Activated naive CD4-positive, alpha-beta T cell treated with Interleukin-2 at 50 U/mL for 16 hours (primary cell): ENCODE measurements at places on chromosomes 2 and 18.

- no peak for DNase-seq
Observed at GRCh38 chr2:102357937-102358336, 2.3 kb downstream of the IL18R1 start.

GRCh38 chr2:193776988-193777387, 1582.3 kb upstream of the TMEFF2 start:
- no peak for DNase-seq

- DNase-seq: no peak
Observed at GRCh38 chr18:74149878-74150277, 1.6 kb downstream of the TIMM21 start.

DNA sequence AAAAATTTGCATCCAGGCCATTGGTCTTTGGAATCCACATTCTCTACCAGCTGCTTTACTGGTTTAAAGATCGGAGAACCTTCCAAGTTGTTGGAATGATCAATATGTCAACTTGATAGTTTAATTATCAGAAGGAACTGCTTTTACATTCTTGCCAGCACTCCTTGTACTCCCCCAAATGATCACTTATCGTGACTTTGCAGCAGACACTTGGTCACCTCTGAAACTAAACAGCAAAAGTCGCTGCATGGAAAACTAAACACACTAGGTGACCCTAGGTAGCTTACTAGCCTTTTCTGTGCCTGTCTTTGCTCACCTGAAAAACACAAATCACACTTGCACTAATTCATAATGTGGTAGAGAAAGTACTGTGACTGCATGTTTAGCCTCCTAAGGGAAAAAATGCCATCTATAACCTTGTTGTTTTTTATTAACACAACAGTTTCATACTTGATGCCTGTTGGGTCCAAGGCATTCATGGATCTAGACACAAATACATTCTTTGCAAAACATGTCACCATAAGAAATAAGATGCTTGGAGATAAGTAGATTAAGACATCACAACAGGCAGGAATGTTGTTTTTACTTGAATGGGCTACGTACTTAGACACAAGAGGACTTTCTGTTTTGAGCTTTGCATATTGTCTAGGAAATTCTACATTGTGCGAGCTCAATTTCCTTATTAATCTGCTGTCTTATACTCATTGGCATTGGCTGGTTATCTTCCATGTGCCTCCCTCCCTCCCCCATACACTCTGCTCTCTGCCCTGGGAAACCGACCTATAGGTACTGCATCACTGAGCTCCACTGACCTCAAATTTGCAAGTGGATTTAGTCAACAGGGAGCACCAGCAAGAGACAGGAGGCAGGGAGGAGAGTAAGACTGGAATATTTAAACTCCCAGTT, 219.1 kb upstream of the STK17B start:
- DNase-seq: no peak

DNA sequence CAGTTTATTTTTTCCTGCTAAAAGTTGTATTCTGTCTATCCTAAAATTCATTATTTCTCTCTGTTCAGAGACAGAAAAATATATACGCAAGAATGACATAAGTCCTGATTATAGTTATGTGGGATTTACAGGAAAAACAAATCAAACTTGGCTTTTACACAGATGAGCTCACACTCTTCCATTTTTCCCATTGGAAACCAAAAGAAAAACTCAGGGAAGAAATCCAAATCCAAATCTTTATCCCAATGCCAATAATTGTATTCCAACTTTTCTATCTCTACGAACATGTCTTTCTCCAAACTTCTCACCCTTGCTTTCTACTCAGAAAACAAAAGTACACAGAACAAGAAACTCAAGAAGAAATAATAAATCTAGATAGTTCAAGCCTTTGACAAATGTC, 249.1 kb upstream of the TMEFF2 start:
- DNase-seq: no peak

DNA sequence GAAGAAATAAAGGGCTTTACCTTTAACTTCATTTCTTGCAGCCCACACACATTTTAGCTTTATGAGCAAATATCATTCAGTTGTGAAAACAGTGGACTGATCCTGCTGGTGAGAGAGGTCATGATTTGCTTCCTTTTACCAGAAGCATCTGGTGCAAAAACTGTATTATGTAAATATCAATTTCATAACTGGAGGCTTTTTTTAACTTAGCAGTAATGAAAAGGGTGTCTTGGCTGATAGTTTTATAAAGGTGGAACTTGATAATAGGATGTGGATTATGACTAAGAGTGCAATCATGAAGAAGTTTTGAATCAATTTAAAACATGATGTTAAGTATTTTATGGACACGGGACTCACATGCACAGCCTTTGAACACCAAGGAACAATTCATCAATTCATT, 304.4 kb downstream of the GULP1 start:
- DNase-seq: no peak

DNA sequence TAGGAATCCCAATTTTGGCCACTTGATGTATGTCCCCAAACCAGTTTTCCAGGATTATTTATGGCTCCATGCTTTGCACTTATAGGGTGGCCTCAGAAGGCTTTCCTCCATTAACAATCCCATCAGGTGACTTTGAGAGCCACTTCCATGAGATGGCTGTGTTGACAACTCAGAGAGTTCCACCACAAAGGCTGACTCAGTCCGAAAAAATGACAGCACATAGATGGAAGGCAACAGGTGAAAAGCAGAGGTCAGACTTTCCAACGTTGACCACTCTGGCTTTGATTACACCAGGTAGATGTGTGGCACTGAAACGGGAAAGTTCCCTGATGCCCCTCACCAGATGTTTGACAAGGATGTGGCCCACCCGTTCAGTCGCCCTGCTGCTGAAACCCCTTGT, 431.4 kb upstream of the TNP1 start:
- DNase-seq: no peak

- no peak for DNase-seq
Observed at GRCh38 chr2:17935242-17935885, 56.9 kb downstream of the KCNS3 start.

- no peak for DNase-seq
Observed at GRCh38 chr2:46800218-46800617, 115.4 kb downstream of the MCFD2 start.

DNA sequence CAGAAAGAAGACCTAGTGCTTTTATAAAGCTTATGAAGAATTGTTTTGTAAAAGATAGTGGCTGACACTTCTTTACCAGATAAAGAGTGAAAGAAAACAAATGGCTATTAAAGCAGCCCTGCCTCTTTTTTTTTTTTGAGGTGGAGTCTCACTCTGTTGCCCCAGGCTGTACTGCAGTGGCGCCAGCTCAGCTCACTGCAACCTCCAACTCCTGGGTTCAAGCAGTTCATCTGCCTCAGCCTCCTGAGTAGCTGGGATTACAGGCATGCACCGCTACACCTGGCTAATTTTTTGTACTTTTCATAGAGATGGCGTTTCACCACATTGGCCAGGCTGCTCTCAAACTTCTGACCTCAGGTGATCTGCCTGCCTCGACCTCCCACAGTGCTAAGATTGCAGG, 12.9 kb downstream of the ARPC2 start:
- DNase-seq: no peak

DNA sequence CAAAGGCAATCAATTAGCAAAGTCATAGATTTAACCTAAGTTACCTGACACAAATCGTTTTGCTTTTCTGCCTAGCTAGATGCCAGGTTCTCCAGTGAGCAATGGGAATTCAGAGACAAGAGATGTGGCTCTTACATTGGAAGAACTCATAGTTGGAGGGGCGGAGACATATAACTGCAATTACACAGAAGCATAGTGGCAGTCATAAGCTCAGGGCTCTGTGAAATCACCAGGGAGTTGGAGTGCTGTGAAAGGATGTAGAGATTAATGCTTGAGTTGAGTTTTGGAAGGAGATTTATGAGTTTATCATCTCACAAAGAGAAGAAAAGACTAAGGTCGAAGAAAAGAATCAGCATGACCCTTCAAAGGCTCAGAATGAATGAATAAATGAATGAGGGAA, 457.2 kb upstream of the TRIB2 start:
- DNase-seq: no peak

DNA sequence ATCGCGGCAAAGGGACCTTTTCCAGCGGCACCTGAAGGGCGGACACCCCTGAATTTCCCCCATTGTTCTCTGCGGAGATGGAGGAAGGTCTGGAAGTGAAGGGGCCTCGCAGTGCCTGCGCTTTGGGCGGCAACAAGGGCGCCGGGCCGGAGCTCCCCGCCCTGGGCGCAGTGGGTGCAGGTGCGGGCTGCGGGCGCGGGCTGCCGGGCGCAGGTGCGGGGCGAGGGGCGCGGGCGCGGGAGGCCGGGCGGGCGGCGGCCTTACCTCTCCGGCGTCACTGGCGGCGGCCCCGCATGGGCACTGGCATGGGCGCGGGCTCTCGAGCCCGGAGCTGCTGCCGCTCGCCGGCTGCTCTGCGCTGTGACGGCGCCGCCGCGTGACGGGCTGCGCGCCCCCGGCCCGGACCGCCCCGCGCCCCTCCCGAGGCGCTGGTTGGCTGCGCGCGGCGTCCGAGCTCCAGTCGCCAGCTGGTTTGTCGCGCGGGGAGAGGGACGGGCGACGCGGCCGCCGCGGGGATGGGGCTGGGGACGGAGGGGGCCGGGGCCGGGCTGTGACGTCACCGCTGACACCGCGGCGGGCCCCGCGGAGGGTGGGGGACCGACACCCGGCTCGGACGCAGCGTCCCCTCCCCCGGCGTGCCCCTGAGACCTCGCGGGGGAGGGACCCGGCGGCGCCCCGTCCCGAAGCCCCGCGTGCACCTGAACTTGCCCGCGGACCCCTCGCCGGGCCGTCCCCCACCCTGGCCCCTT, at the start of gene KIF1A:
Gene KIF1A, minus strand, starts transcription at position 362 of the 749 bp plus-strand sequence. CDS start 22,467 bp downstream, outside the sequence.
- DNase-seq: peak; percentile 7

GRCh38 chr18:59008302-59008974, 131.2 kb upstream of the SEC11C start:
- no peak for DNase-seq

DNA sequence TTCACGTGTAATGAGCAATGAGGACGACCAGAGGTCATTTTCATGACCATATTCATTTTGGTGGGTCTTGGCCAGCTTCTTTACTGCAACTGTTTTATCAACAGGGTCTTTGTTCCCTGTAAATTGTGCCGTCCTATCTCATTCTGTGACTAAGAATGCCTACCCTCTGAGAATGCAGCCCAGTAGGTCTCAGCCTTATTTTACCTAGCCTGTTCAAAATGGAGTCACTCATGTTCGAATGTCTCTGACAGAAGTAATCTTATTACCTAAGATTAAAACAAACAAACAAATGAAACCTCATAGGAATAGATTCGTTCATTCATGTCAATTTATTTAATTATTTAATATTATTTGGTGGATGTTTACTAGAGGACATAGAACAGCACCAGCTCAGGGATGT, 714.8 kb downstream of the ADCYAP1 start:
- no peak for DNase-seq

DNA sequence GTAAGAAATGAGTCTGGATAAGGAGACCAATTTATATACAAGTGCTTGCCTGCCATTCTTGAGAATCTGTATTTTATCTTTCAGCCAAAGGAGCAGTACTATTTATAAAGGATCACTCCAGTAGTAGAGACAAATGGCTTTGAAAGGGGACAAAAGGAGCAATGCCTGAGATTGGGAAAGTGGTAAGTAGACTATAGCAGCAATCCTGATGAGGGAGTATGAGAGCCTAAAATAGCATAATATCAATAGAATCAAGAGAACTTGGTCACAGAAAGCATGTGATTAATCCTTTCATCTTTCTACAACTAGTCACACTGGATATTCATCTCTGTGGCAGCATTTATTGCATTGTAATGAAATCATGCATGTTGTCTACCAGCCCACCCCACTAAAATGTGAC, 20.2 kb downstream of the NRXN1 start:
- DNase-seq: no peak

DNA sequence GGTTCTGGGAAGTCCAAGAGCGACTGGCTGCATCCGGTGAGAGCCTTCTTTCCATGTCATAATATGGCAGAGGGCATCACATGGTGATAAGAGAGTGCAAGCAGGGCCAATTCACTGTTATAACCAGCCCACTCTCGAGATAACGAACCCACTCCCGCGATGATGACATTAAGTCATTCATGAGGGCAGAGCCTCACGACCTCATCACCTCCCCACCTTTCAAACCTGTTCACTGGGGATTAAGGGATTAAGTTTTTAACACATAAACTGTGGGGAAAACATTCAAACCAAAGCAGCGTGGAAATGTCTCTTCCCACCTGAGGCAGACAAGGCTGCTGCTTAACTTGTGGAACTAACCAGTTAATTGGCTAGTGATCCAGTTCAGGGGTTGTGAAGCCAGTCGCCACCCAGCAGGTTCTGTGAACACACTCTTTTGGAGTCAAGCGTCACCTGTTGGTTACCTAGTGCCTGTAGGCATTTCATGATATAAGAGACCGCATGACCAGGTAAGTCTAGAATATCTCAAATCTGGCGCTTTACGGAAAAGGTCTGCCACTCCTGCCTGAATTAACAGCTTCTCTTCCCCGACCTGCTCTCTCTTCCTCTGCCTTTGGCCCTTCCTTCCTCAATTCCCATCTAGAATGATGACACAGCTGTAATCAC, 54.3 kb downstream of the EDAR start:
- DNase-seq: no peak

DNA sequence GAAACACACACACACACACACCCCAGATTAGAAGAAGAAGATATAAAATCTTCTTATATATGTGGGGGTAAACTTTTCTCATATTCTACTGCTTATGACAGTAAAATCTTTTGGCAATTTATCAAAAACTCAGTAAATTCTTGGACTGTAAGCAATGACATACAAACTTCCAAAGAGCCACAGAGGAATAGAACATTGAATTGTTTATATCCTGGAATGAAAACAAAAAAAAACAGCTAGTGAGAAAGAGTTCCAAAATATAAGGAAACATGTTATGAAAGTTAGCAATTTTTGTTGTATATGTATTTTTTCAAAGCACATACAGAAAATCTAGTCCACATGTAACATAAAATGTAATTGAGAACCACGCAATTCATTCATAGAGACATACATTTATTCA, 764.9 kb downstream of the DSC3 start:
- DNase-seq: no peak

DNA sequence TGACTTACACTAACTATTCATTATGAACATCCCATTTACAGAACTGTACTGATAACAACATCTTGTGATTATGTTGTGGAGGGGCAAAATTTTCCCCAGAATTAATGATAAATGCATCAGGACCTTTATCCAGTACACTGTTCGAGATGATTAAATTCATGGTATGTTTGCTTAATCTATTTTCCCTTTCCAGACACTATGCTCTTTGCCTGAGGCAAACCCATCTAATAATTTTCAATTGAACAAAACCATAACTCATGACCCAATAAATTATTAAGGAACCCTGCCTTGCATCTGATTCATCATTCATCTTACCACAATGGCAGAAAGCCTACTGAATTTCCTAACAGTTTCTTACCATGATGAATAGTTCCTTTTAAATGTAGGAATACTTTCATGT, 385.0 kb downstream of the DSEL start:
- DNase-seq: no peak
